ENCODE measurements at places on chromosomes 13 and 19. TPM values are rescaled to one million over a fixed set of nuclear protein-coding genes. Genes with fewer than 3 reads are reported as not detected.

The CILP2 gene
- total RNA-seq: 0.48 TPM

- DNase-seq: no peak
Measured at GRCh38 chr13:100958831-100959230, 284.2 kb upstream of the TMTC4 start.

- no peak for DNase-seq
Measured at GRCh38 chr13:30443957-30444404, 21.7 kb downstream of the UBE2L5 start.

GRCh38 chr13:40635315-40635995, 31.0 kb downstream of the FOXO1 start:
- no peak for DNase-seq

GRCh38 chr19:46388311-46389095, 24.9 kb downstream of the CCDC8 start:
- no peak for DNase-seq

Data from transverse colon (tissue), 4 donors.